Stimulated activated CD4-positive, alpha-beta T cell treated with anti-CD3 and anti-CD28 coated beads, Interleukin-2, amount 100 ng/mL, for 24 hours (primary cell): ENCODE measurements at places on chromosomes 1 and 21.
A peak's percentile ranks its signal among the peaks of the same experiment; 100 is the strongest.

GRCh38 chr1:88649932-88650331 lies 34.1 kb upstream of the PKN2 start:
- DNase-seq, result no peak

GRCh38 chr1:19647643-19648042 lies 3.5 kb downstream of the NBL1 start:
- DNase-seq, result no peak

- no peak for DNase-seq
Observed at GRCh38 chr1:119081267-119081666, 59.2 kb downstream of the WARS2 start.

GRCh38 chr1:172219966-172220365 lies 200.5 kb upstream of the C1orf105 start:
- DNase-seq, result no peak

DNA sequence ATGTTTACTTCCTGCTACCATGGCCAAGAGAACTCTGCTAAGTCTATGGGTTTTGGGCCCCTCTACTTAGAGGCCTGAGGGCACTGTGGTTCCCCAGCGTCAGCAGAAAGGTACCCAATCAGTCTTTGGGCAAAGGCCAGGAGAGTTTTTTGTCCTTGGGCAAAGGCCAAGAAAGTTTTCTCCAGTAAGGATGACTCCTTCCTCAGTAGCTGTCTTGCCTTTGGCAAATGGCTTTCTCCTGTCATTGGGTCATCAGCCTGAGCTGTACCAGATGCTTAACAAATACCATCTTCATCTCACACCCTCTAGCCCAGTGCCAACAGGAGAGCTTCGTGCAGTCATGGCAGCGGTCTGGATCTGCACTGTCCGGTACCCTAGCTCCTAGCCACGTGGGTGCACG lies 199.3 kb upstream of the TMEM51 start:
- no peak for DNase-seq

GRCh38 chr1:11858158-11858557 lies 587 bp downstream of the NPPB start:
- DNase-seq, result no peak

DNA sequence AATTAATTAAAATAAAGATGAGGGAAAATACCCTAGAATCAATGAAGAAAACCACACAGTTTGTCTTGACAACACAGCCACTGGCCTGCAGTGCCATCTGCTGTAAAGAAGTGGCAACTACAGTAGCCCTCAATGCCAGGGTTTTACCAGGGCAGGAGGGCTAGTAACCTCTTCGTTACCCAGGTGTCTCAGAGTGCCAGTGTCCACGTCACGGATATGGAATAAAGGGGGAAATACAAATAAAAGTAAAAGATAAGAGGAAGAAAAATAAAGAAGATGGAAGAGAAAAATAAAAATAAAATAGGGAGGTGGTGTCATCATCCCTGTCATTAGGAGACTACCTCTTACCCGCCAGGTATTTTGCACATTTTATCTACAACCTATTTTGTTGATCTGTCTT lies 14.2 kb upstream of the SLC44A3 start:
- peak; percentile 55 for DNase-seq

- no peak for DNase-seq
Observed at GRCh38 chr1:61237659-61238358, 155.4 kb downstream of the NFIA start.

- DNase-seq, result no peak
Observed at GRCh38 chr1:182718311-182718710, 33.9 kb upstream of the RGS8 start.

- DNase-seq, result no peak
Observed at GRCh38 chr1:218371927-218372672, 27.0 kb downstream of the TGFB2 start.

- DNase-seq, result no peak
Observed at GRCh38 chr1:187270256-187270655, 441.5 kb downstream of the PLA2G4A start.

DNA sequence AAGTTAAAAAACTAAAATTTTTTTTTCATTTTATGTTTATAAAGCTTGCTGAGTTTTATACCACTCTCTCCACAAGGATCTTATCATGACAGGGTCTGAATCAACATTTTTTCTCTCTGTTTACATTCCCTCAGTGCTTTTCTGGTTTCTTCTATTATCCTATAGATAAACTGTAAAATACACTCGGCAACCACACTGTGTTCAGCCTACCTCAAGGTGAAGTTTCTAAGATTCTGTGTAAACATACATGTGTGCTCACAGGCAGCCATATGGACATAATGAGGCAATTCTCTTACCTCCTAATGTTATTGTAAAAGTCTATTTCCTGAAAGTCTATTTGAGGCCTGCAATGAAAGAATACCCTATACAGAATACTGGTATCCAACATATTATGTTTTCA lies 114.6 kb downstream of the NTPCR start:
- DNase-seq, result no peak

DNA sequence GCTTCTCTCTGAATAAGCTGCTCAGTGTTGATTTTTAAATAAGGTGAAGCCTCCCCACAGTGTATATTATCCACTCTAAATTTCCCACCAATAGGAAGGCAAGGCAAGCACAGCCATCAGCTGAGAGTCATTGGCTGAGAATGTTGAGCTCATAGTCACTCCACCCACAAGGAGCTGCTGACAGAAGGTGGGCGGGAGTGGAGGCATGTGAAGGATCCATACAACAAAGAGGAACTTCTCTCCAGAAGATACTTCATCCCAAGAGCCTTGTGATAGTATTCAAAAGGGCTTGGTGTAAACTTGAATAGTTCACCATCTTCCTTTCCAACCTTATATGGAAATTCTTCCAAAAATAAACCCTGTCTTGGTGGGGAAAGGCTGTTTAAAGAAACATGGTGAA lies 42.8 kb downstream of the SAMD13 start:
- no peak for DNase-seq

DNA sequence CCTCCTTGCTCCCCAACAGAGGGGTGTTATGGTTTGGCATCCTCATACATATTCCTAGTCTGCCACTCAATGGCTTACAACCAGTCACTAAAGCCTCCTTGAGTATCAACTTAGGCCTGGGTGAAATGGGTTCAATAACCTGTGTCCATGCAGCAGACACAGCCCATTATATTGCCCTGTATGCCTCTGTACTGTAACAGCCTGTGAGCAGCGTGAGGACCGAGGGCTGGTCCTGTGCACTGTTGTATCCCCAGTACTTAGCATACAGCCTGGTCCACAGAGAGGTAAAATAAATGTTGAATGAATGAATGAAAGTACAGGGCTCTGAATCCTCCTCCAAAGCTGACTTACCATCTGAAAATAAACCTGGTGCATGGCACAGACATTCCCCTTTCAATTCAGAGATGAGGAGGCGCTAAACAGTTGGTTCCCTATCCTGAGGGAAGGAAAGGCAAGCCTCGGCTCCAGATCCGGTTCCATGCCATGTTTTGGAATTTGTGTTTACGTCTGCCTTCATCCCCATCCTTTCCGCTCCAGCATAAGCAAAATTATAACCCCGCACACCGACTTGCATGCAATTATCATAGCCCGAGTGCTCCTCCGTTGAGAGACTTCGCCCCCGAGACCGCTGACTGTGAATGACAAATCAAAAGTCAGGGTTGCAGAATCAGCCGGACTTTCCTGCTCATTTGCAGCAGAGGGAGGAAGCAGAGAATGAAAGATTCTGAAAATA lies 45.0 kb upstream of the DNAJC6 start:
- no peak for DNase-seq

- no peak for DNase-seq
Observed at GRCh38 chr1:29499104-29499650, 262.9 kb downstream of the PTPRU start.

- no peak for DNase-seq
Observed at GRCh38 chr1:67298762-67299161, 8.9 kb upstream of the IL12RB2 start.

- peak; percentile 80 for DNase-seq
Observed at GRCh38 chr1:230867903-230868735, at the start of gene C1orf198. C1orf198 (minus strand) TSS chr1:230868521; CDS start chr1:230868512, 9 bp downstream.

DNA sequence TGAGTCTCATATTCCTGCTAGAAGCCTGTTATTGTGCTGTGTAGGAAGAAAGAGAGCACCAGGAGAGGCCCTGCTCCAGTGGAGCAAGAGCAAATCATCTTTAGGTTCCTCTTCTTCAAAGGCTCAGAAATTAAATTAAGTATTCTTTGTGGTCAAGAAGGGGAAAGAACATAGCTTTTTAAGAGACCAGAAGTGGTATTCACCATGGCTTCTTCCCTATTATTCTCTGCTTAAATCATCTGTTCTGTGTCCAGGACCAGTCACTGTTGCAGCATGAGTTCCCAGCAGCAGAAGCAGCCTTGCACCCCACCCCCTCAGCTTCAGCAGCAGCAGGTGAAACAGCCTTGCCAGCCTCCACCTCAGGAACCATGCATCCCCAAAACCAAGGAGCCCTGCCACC lies 1.1 kb downstream of the SPRR1B start:
- DNase-seq, result no peak

DNA sequence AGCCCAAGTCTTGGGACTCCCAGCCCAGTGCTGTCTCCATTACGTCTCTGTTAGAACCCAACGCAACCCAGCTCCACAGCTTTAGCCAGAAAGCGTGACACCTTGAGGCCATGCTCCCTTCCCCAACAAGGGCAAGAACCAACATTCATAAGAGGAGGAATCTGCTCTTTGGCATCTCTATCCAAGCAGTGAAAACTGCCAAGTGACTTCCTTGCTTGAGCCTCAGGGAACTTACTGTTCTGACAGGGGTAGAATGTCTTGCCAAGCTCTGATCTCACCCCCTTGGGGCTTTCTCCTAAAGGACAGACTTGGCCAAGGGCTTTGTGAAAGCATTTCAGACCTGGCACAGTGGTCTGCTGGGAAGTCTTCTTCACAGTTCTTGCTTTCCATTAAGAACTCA lies 56.6 kb downstream of the SYT6 start:
- DNase-seq, result no peak

GRCh38 chr21:41048145-41048544 lies 119.8 kb upstream of the BACE2 start:
- no peak for DNase-seq

DNA sequence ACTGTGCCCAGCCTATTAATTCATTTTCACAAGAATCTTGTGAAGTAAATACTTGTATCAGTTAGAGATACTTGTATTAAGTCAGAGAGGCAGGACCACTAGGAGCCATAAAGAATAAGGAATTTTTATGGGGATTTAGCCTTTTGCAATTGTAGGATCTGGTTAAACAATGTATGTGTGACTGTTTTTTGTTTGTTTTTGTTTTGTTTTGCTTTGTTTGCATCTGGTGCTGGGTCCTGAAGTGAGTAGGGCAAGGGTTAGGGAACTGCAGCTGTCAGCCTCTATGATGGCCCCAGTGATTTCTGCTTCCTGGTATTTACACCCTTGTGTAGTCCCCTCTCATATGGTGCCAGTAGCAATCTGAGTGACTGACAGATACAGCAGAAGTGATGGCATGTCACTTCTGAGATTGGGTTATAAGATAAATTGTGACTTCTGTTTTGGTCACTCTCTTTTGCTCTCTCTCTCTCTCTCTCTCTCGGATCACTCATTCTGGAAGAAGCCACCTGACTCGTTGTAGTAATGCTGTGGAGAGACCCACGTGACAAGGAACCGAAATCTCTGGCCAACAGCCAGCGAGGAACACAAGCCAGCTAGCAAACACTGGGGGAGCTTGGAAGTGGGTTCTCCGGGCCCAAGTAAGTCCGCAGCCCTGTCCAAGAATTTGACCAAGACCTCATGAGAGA lies 96.2 kb upstream of the MARK1 start:
- DNase-seq, result no peak

- DNase-seq, result no peak
Observed at GRCh38 chr1:205220421-205220820, 7.3 kb upstream of the TMCC2 start.

DNA sequence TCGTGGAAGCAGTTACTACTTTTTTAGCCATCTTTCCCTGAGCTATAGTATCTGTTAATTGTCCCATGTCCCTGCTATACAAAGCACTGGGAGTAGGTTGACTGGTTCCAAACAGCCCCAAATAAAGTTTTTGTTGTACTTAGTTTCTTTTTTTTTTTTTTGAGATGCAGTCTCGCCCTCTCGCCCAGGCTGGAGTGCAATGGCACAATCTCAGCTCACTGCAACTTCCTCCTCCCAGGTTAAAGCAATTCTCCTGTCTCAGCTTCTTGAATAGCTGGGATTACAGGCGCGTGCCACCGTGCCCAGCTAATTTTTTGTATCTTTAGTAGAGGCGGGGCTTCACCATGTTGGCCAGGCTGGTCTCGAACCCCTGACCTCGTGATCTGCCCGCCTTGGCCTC lies 3.3 kb downstream of the NCSTN start:
- DNase-seq, result no peak

GRCh38 chr21:16496609-16497008 lies 766.8 kb downstream of the USP25 start:
- no peak for DNase-seq

DNA sequence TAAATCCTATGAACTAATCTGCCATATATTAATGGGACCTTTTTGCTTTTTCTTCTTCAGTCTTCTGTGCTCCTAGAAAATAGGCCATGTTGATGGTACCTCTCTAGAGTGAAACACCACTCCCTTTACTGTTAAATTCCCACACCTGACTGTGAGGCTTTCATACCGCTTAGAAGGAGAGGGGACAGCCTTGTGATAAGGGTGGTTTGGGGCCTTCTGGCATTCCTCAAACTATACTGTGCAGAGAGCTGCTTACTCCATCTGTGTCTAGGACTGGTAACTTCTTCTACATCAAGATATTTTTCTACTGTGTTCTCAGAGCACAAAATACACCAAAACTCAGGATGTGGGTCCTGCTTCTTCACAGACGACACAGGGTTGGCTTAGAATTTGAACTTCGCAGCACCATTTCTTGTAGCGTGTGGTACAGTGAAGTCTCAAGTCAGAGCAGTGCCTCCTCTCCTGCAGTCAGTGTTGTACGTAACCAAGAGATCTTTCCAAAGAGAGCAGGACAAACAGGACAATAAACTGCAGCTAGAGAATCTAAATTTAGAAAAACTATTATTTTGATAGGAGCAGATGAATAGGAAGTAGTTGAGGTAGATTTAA lies 43.8 kb downstream of the MACO1 start:
- no peak for DNase-seq

- DNase-seq, result no peak
Observed at GRCh38 chr1:207396168-207396746, 57.9 kb upstream of the CR2 start.

- DNase-seq, result no peak
Observed at GRCh38 chr1:36948147-36948546, 86.2 kb downstream of the GRIK3 start.

GRCh38 chr1:161739865-161740566 lies 9.6 kb upstream of the DUSP12 start:
- DNase-seq, result no peak

- no peak for DNase-seq
Observed at GRCh38 chr1:247322442-247322841, 9.2 kb downstream of the ZNF496 start.

- no peak for DNase-seq
Observed at GRCh38 chr1:158931055-158931737, at the start of gene PYHIN1. PYHIN1 (plus strand) TSS chr1:158931552; CDS start chr1:158936911, 5,359 bp downstream.

GRCh38 chr1:113453771-113454083 lies 63.4 kb downstream of the MAGI3 start:
- DNase-seq, result no peak

DNA sequence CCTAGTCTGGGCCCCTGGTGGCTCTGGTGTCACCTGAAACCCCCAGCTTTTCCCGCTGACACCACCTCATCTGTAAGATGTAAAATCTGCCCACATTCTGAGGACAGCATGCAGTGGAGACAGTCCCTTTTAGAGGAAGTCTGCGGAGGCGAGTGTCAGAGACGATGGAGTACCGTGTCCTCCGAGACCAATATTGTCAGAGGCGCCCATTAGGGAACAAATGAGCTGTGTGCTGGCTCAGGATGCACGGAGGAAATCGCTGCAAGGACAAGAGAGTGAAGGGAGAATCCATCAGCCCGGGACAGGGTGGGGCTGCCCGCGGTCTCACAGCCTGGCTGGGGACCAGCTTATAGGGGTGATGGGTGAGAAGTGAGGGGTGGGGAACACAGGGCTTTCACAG lies 214.8 kb downstream of the MATN1 start:
- no peak for DNase-seq
